ENCODE measurements at places on chromosomes 1 and 21. TPM values are rescaled to one million over a fixed set of nuclear protein-coding genes. Genes with fewer than 3 reads are reported as not detected.

DNA sequence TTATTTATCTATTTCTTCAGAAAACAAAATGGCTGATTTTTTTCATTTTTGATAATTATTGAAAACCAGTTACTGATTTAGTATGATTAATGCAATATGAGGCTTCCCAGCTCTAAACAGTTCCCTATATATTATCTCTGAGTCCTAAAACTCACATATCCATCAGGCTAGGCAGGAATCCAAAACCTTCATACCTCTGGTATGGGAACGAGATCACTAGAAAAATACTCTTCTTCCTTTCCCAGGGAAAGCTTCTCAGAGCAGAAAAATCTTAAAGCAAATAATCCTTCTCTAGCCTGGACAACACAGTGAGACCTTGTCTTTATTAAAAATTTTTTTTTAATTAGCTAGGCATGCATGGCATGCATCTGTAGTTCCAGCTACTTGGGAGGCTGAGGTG lies 42.5 kb downstream of the KDM5B start:
- DNase-seq = no peak

GRCh38 chr1:67731322-67731721 lies 46.3 kb downstream of the GADD45A start:
- no peak for DNase-seq

- DNase-seq = no peak
These were observed 802.9 kb upstream of the ADAMTS5 start for GRCh38 chr21:27769763-27770162.

DNA sequence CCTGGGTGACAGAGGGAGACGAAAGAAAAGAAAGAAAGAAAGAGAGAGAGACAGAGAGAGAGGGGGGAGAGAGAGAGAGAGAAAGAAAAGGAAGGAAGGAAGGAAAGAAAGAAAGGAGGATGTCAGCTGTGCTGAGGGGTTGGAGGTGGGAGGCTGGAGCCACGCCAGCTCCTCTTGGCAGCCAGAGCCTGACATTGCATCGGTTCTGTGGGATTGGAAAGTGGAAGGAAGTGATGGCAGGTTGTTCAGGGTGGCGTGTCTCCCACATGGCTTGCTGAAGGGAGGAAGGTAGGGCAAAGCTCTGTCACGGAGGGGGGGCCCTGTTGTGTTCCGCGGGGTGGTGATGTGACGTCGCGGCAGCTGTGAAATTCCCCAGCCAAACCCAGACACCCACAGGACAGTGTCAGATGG lies 30.7 kb downstream of the EIF2D start:
- DNase-seq = no peak

GRCh38 chr1:1058088-1058905 lies 15.8 kb downstream of the RNF223 start:
- no peak for DNase-seq

DNA sequence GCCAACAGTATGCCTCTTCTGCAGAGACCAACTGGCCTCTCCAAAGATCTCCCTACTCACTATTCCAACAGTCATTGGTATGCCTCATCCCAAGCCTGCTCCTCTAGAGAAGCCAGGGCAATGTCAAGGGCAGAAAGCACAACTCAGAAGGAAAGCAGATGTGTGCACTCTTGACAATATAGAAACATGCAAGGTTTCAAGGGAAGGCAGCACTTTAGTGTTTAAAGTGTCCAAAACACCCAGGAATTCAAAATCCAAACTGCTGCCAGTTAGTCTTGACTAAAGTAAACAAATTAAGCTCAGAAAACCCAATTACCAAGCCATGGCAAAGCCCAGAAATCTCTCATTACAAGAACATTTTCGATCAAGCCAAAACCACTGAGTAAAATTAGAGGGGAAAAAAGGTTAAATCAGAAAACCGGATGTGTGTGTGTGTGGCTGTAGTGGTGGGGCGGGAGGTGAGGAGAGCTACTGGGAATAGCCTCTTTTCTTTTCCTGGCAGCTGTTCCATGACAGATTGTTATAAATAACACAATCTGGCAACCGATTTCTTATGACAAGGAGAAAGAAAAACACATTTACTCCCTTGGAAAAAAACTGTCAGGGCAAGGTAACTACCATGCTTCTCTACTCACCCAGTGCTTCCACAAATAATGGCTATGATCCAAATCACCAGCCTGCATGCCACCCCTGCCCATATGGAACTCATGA lies 39.2 kb downstream of the EIF2B3 start:
- DNase-seq = peak; percentile 37

GRCh38 chr1:185663771-185664296 lies 70.4 kb upstream of the HMCN1 start:
- DNase-seq = no peak

DNA sequence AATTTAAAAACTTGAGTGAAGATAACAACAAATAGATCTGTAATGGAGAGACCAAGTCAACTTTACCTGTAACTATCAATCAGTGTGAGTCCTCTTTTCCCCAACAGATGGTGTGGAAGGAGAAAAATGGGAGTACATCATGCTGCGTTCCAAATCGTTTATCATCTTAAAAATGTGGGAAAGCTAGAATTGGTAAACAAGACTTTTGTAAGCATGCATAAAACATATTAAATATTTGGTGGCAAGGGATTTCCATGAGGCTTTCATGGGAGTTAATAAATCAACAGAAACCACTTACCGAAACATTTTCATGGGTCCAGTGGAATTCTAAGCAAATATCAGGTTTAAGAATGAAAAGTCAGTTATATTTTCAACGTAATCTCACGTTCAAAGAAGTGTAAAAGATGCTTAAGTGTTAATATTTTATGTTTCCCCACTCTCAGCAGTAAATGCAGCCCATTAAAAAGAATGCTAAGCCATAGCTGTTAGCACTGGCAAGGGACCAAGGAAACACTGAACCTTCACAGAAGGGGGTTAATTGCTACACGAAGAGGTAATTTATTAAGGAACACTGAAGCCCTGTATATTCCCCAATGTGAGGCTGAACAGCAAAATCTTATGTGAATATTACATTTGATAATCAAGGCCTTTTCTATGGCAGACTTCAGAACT lies 117.0 kb downstream of the ZC3H11B start:
- no peak for DNase-seq

DNA sequence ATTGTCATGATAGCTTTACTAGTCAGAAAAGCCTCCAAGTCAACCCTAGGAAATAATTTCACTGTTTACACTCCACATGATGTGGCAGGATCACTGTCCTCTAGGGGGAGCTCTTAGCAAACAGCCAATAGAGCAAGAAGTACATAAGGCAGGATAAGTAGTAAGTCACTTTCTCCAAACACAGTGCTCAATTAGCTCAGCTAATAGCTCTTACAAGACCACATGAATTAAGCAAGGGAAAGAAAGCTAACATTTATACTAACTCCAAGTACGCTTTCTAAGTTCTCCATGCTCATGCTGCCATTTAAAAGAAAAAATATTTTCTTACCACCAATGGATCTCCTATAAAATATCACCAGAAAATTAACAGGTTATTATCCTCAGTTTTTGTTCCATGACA lies 66.9 kb upstream of the LRIF1 start:
- DNase-seq = no peak

GRCh38 chr1:204465546-204466415 lies 28.8 kb downstream of the PIK3C2B start:
- DNase-seq = no peak

GRCh38 chr1:205162301-205162700 lies 40.5 kb upstream of the RBBP5 start:
- no peak for DNase-seq

DNA sequence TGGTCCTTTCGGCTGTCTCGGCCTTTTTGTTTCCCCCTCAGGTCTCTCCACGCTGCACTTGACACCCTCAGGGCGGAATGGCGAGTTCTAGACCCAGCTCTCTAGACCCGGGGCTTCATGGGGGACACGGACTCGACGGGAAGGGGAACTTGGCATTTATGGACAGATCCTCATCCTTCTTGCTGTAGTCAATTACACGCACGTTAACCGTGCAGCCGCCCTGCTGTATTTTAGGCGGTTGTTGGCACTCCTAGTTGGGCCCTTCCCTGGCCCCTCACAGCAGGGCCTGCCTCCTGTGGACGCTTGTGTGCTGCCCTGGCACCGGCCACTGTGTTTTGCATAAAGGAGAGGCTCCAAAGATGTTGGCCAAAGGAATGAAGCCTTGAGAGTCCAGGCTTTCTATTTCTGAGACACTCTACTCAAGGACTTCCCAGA lies 558 bp upstream of the BTG3 start:
- peak; percentile 46 for DNase-seq

DNA sequence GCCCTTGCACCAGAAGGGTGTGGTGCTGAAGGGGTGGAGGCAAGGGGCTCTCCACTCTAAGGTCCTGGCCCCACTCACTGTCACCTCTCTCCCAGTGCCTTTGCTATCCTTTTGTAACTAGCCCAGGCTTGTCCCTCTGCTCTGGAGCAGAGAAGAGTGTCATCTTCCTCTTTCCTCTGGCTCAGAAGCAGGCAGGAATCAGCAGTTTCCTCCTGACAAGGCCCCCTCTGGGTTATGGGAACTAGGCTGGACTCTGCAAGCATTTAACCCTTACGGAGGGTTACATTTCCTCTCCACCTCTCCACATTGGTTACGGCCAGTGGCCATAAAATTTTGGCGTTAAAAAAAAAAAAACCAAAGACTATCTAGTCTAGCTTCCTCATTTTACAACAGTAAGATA lies 30.4 kb downstream of the PLXNA2 start:
- no peak for DNase-seq

GRCh38 chr1:209809611-209810010 lies 3.7 kb upstream of the IRF6 start:
- DNase-seq = no peak

The LYPD8 gene
- total RNA-seq = not detected

The ANKRD65 gene
- total RNA-seq = 3.0 TPM

The TRIM45 gene
- total RNA-seq = 2.6 TPM

The POU2F1 gene
- total RNA-seq = 23.4 TPM

Measured in uterus (tissue), 4 donors.